Stimulated activated CD4-positive, alpha-beta T cell treated with anti-CD3 and anti-CD28 coated beads, Interleukin-1b, Interleukin-23, amount 100 ng/mL, for 48 hours (primary cell): ENCODE measurements at places on chromosomes 7 and 10.

GRCh38 chr10:97279121-97279815 lies 13.2 kb downstream of the ARHGAP19 start:
- DNase-seq, result no peak

GRCh38 chr10:12400266-12400931 lies 51.1 kb downstream of the CAMK1D start:
- DNase-seq, result no peak

DNA sequence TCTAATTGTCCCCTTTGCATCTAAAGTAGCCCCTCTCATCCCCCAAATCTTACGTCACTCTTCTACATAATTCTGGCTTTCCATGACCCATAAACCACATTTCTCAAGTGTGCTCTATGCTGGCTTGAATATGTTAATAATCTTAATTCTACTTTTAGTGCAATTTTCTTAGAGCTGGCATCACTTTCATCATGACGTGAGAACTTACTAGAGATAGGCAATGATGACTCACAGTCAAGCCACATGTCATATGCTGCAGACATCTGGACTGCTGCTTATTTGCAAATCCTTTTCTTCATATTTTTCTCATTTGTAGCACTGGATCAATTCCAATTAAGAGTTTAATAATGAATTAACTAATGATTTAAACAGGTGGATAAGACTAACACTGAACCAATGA lies 260.7 kb upstream of the PRKCQ start:
- DNase-seq, result no peak

GRCh38 chr7:38169847-38170246 lies 8.2 kb upstream of the STARD3NL start:
- DNase-seq, result no peak

GRCh38 chr7:43454936-43455518 lies 127.9 kb upstream of the STK17A start:
- DNase-seq, result no peak

DNA sequence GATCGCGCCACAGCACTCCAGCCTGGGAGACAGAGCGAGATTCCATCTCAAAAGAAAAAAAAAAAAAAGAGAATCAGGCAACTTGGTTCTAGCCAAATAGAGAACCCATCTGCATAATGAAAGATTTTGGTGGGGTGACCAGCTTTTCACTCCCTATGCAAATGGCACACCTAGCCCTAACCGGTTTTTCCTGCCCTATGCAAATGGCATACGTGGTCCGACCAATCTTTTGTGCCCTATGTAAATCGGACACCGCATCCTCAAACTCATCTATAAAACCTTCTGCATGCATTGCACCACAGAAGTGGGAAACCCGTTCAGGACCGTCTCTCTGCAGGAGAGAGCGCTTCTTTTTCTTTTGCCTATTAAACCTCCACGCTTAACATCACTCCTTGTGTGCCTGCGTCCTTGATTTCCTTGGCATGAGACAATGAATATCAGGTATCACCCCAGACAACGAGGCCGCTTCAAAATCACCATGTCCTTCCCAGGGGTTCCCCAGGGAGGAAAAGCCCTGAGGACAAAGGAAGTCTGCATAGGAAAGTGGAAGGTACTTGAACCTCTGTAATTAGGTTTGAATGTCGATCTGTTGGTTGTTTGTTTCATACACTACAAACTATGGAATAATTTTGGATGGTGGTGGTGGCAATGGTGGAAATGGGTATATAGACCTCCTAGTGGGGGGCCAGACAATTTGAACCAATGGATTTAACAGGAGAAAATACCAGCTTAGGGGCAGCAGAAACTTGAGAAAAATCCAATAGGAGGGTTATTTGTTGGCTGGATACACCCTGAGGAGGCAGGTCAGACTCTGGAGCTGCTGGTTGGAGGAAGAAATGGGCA lies 396.2 kb downstream of the TYW1 start:
- no peak for DNase-seq

DNA sequence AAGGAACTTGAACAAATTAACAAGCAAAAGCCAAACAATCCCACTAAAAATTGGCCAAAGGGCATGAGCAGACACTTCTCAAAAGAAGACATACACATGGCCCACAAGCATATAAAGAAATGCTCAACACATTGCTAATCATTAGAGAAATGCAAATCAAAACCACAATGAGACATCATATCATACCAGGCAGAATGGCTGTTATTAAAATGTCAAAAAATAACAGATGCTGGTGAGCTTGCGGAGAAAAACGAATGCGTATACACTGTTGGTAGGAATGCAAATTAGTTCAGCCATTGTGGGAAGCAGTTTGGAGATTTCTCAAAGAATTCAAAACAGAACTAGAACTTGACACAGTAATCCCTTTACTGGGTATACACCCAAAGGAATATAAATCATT lies 311.7 kb upstream of the HPS1 start:
- DNase-seq, result no peak

GRCh38 chr10:123011987-123012386 lies 3.2 kb downstream of the ACADSB start:
- no peak for DNase-seq

- DNase-seq, result no peak
Measured at GRCh38 chr10:63697956-63698786, 177.0 kb downstream of the REEP3 start.

GRCh38 chr7:111009526-111010040 lies 81.3 kb upstream of the LRRN3 start:
- DNase-seq, result no peak

DNA sequence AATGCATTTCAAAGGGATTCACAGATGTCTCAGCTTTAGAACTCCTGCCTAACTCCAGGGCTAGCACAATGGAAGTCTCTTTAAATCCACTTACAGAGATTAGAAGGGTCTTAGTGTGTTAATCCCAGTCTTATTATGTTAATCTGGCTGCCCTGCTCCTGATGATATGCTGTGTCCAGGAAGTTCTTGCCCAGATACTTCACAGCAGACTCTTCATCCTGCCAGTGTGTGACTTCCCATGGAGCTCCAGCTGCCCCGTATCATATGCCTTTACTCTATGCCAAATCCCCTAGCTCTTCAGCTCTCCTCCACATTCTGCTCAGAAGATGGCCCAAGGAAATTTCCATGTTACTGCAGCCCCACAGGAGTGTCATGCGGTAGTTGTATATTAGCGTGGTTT lies 533.8 kb downstream of the GALNT17 start:
- DNase-seq, result no peak

GRCh38 chr10:10587744-10588393 lies 429.8 kb upstream of the CELF2 start:
- DNase-seq, result no peak

DNA sequence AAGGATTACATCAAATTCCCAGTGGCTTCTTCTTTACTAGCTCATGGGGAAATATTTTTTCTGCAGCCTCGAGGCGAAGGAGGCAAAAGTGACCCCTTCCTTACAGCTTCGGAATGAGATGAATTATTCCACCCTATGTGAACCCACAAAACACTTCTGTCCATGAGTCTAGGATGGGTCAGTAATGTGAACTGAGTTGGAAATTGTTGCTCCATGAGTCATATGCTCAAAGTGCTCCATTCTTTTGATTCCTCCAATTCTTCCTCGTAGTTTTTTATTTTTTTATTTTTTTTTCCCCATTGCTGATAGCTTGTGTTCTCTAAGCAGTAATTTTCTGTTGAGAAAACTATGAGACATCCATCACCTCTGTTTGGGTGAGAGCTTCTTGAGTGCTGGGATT lies 31.7 kb upstream of the FAM204A start:
- no peak for DNase-seq

- no peak for DNase-seq
Measured at GRCh38 chr10:49360271-49361177, 35.4 kb downstream of the DRGX start.

- DNase-seq, result no peak
Measured at GRCh38 chr7:128161466-128162125, 79.5 kb upstream of the LEP start.

GRCh38 chr7:135160098-135160857 lies 10.2 kb downstream of the CYREN start:
- no peak for DNase-seq

GRCh38 chr7:159158888-159159405 lies 14.3 kb upstream of the VIPR2 start:
- DNase-seq, result no peak

DNA sequence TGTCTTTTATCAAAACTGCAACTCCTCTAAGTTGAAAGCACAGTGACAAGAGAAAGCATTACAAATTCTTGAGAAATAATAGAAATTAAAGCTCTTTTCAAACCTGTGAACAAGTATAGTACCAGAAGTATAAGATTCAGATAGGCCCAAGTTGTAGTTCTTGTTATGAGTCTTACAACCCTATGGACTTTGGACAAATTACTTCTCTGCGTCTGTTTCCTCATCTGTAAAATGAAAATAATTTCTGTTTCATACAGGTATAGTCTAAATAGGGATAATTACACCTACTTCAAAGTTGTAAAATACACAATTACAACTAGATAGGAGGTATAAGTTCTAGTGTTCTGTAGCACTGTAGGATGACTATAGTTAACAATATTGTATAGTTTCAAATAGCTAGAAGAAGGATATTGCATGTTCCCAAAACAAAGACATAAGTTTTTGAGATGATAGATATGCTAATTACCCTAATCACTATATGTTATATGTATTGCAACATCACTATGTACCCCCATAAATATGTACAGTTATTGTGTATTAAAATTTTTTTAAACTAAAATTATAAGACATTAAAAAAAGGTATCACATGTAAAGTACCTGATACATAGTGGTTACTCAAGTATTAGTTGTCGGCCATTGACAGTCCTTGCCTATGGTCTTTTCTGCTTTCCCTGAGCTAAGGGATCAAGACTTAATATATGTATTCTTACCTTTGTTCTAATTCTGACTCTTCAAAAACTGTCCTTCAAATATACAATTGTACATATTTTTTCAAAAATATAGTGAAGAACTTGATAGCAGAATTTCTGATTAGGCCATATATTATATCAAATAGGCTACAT lies 1.8 kb upstream of the WASL start:
- no peak for DNase-seq

- DNase-seq, result no peak
Measured at GRCh38 chr7:68485253-68485917, 1112.9 kb upstream of the AUTS2 start.

GRCh38 chr7:113083132-113083815 lies 3.4 kb downstream of the GPR85 start:
- DNase-seq, result no peak

DNA sequence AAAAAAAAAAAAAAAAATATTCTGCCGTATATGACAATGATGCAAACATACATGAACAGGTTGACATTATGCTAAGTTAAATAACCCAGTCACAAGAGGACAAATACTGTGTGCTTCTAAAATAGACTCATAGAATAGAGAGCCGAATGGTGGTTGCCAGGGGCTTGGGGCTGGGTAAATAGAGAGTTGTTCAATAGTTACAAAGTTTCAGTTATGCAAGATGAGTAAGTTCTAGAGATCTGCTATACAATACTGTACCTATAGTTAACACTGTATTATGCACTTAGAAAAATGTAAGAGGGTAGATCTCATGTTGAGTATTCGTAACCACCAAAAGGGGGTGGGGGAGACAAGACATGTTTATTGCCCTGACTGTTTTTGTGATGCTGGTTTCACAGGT lies 77.1 kb upstream of the GNAI1 start:
- no peak for DNase-seq

DNA sequence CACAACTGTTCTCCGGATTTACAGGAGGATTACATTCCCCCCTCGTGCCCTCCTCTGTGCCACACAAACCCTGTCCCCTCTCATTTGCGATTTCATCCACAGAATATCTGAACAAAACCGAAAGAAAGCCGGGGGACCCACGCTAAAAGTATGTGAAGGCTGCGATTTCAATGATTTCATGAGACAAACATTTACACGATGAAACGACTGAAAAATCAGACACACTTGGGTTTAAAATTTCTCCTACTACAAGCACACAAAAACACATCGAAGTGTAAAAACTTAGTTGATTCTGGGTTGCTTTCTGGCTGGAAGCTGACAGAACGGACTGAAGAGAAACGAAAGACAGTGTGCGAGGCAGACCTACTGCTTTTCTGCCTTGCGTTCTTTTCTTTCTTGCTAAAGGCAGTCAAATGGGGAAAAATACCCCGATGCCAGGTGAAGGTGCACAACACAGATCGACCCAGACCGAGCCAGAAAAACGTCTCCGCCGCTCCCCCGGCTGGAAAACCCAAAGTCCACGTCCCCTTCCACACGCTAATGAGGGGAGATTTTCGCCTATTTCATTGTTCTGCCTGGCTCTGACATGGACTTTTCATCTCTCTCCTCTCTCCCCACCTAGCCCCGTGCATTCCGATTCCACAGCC lies 1.2 kb downstream of the HIPK2 start:
- DNase-seq, result no peak

DNA sequence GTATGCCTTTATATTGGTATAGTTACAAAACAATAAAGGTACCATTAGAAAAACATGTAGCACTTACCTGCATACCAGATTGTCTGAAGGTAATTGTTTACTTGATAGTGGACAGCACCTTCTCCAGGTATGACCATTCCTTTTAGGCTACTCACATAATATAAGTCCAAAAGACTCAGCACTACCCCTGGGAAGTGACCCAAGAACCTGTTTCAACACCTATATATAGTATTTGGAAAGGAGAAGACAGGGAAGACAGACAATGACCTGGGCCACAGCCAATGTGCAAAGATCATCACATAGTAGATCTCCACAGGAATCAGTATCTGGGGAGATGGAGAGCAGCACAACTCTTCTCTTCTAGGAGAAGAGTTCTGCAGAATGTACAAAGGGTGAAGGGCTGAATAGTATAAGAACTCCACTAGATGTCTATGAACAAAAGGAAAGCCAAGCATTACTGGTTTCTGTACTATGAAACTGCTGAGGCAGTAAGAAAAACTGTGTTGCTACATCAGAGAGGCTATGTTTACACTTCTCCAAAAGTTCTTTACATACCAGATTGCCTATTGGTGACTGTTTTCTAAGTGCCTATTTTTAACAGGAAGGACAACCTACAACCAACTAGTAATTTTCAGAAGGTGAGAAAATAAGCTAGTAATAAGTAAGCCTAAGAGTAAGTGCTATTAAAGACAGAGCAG lies 159.2 kb downstream of the BTAF1 start:
- DNase-seq, result no peak

DNA sequence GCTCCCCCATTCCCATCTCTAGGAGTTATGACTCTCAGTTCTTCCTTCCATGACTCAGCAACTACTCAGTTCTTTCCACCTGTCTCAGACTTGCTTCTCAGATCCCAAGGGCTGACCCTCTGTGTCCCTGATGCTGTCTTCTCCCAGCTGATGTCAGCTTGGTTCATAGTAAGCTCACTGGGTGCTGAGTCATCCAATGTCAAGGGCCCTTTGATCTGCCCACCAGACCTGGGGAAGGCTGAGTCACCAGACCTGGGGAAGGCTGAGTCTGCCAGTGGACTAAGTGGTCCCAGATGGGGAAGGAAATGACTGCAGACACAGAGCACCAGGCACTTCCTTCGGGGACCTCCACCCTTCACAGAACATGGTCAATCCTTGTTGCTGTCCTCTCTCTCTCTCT lies 76.1 kb upstream of the ZEB1 start:
- peak; percentile 79 for DNase-seq
